ENCODE measurements at places on chromosomes 3 and 15. TPM values are rescaled to one million over a fixed set of nuclear protein-coding genes. Genes with fewer than 3 reads are reported as not detected.
A peak's percentile ranks its signal among the peaks of the same experiment; 100 is the strongest.

DNA sequence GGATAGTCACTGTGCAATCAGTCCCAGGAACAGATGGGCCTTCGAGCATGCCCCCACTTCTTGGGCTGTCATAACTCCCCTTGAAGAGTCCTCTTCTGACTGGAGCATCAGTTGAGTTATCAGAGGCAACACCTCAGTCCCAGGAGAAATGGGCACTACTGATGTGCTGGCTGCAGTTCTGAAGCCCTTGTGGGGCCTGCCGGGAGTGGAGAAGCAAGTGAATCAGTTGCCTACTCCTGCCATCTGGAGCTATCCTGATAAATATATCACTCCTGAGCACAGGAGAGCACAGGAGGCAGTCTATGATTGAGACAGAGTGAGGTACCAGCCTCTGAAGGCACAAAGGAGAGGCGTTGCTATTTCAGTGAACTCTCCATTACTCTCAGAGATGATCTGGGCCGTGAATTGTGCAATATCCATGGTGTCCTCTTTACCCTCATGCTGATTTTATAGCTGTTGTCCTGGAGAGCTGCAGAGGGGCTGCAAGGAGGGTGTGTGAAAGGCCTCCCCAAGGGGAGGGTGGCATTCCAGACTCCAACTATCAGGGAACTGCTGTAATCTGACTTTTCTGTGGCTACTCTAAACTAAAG, 344.2 kb upstream of the ROPN1 start:
- DNase-seq = no peak
- no peaks in the 10 kb centered on the region for H3K27me3 ChIP-seq
- no peak overlapping the region for H3K4me3 ChIP-seq
- H3K4me1 ChIP-seq = no peaks in the 10 kb centered on the region
- H3K36me3 ChIP-seq = no peaks in the 10 kb centered on the region

- H3K36me3 ChIP-seq = no peaks in the 10 kb centered on the region
- no peak for DNase-seq
- H3K27ac ChIP-seq = no peak overlapping the region
- no peaks in the 10 kb centered on the region for H3K27me3 ChIP-seq
- H3K4me1 ChIP-seq = peaks cover 11% of the 10 kb centered on the region
Observed at GRCh38 chr15:74370471-74370870, 3.0 kb upstream of the CYP11A1 start.

DNA sequence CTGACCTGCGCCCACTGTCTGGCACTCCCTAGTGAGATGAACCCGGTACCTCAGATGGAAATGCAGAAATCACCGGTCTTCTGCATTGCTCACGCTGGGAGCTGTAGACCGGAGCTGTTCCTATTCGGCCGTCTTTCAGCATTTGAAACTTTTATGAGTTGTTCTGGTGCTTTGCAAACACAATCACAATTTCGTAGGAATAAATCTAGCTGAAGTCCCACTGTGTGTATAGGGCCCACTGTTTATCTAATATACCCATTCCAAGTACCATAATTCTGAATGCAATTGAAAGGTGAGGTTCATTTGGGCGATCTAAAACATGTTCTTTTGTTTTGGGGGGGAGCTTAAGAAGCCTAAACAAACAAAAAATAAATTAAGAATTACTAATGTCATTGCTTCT, 572.1 kb downstream of the FGF12 start:
- H3K27ac ChIP-seq = no peak overlapping the region
- DNase-seq = no peak
- peak overlapping the region; percentile 49 for H3K4me3 ChIP-seq

GRCh38 chr15:71291723-71292122, 176.5 kb downstream of the THSD4 start:
- H3K4me3 ChIP-seq = no peak overlapping the region
- no peaks in the 10 kb centered on the region for H3K36me3 ChIP-seq
- no peak for DNase-seq
- no peaks in the 10 kb centered on the region for H3K27me3 ChIP-seq
- H3K4me1 ChIP-seq = no peaks in the 10 kb centered on the region
- H3K27ac ChIP-seq = no peak overlapping the region

- H3K27ac ChIP-seq = no peak overlapping the region
- H3K36me3 ChIP-seq = no peaks in the 10 kb centered on the region
- no peaks in the 10 kb centered on the region for H3K27me3 ChIP-seq
- no peak overlapping the region for H3K4me3 ChIP-seq
Observed at GRCh38 chr3:147921051-147921450, 511.9 kb downstream of the ZIC1 start.

DNA sequence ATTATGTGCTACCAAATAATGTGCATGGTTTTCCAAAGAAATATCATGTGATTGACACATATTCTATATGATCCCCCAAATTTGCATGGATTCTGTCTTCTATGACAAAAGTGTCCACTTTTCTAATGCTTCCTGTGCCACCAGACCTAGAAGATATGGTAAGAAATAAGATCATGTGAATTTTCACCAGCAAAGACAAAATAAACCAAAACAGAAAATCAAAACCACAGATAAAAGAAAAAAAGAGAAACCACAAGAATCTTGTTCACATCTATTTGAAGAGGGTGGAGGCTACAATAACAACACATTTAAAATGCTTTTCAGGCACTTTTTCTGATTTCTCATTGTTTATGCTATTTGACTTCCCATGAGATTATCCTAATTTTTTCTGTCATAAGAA, 303.4 kb downstream of the DIPK2A start:
- H3K36me3 ChIP-seq = no peaks in the 10 kb centered on the region
- H3K27me3 ChIP-seq = no peaks in the 10 kb centered on the region
- no peak for DNase-seq
- H3K27ac ChIP-seq = no peak overlapping the region
- H3K4me1 ChIP-seq = no peaks in the 10 kb centered on the region

TGFBR2 gene
- total RNA-seq = 281 TPM

LYZL4 gene
- total RNA-seq = not detected
